ENCODE measurements at places on chromosomes 7 and 10. TPM values are rescaled to one million over a fixed set of nuclear protein-coding genes. Genes with fewer than 3 reads are reported as not detected.

- H3K27me3 ChIP-seq, result no peaks in the 10 kb centered on the region
- H3K36me3 ChIP-seq, result no peaks in the 10 kb centered on the region
- DNase-seq, result peak; percentile 89
Observed at GRCh38 chr10:12348870-12349628, at the start of gene CAMK1D. CAMK1D (plus strand) TSS chr10:12349547.

GRCh38 chr7:45082831-45083331 is 5.9 kb downstream of the NACAD start:
- H3K36me3 ChIP-seq, result no peaks in the 10 kb centered on the region
- no peak overlapping the region for H3K27ac ChIP-seq
- no peaks in the 10 kb centered on the region for H3K27me3 ChIP-seq
- no peak overlapping the region for H3K4me3 ChIP-seq
- DNase-seq, result no peak

- no peak overlapping the region for H3K27ac ChIP-seq
- H3K4me3 ChIP-seq, result no peak overlapping the region
- H3K27me3 ChIP-seq, result peaks cover 5% of the 10 kb centered on the region
- DNase-seq, result no peak
Observed at GRCh38 chr7:112143582-112143981, 62.6 kb downstream of the DOCK4 start.

SSC4D gene
- not detected for total RNA-seq

ADIRF gene
- not detected for total RNA-seq

DNA sequence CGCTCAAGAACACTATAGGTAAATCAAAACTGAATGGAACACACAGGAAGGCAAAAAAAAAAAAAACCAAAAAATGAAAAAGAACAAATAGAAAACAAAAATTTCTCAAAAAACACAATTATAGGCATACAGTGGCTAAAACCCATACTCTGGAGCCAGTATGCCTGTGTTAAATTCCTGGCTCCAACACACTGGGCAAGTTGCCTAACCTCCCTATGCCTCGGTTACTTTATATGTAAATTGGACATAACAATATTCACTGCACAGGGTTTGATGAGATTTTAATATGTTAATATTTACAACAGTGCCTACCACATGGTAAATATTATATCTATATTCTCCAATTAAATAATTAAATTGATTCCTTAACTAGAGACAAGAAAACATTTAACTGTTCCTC is 217.1 kb downstream of the HTR7 start:
- no peaks in the 10 kb centered on the region for H3K36me3 ChIP-seq
- H3K27me3 ChIP-seq, result no peaks in the 10 kb centered on the region
- no peak for DNase-seq
- no peak overlapping the region for H3K27ac ChIP-seq
- H3K4me1 ChIP-seq, result no peaks in the 10 kb centered on the region
- no peak overlapping the region for H3K4me3 ChIP-seq

SPRN gene
- not detected for total RNA-seq

CALHM1 gene
- not detected for total RNA-seq

DNA sequence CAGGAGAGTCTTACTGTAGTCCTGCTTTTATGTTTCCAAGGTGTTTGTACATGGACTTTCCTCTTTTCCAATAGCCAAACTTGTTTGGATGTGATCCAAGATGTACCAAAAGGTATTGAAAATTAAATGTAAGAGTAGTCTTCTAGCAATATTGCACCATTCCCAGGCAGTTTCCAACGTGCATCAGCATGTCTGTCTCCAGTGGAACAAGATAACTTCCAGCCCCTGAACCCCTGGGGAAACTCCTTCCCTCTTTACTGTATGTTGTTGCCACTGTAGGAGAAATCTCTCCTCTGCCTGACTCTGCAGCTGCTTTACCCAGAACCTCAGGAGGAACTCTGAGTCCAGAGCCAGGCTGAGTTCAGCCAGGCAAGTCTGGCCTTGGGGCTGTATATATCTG is 18.5 kb downstream of the ARMC10 start:
- H3K4me1 ChIP-seq, result no peaks in the 10 kb centered on the region
- no peak for DNase-seq
- peaks cover 21% of the 10 kb centered on the region for H3K36me3 ChIP-seq
- no peak overlapping the region for H3K4me3 ChIP-seq
- H3K27ac ChIP-seq, result no peak overlapping the region
- H3K27me3 ChIP-seq, result no peaks in the 10 kb centered on the region

DNA sequence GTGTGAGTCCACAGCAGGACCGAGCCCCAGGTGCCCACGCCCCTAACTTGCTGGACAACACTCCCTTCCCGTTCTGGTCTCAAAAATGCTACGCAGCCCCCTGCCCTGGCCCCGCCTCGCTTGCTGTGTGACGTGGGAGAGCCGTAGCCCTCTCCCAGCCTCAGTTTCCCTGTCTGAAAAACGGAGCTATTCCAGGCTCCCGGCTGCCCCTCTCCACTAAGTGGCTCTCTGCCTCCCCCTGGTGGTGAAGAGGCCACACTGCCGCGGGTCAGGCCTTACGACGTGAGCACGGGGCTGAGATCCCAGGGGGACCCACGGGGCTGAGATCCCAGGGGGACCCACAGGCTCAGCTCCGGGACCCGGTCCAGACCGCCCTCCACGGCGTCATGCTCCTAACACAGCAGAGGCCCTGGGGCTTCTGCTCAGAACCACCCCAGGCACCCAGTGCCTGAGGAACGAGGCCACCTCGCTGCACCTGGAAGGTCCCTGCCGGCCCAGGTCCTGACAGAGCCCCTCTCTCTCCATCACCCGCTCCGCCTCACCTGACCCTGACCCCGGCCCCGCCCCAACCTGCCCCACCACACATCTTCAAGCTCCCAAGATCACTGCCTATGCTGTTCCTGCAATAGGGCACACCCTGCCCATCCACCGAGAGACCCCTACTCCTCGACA is 26.7 kb downstream of the MICALL2 start:
- no peak overlapping the region for H3K4me3 ChIP-seq
- DNase-seq, result peak; percentile 73
- H3K27ac ChIP-seq, result no peak overlapping the region

WNT8B gene
- total RNA-seq, result not detected

GRCh38 chr7:7869036-7869435 is 99.6 kb upstream of the GLCCI1 start:
- no peak for DNase-seq
- peaks cover 8% of the 10 kb centered on the region for H3K36me3 ChIP-seq
- H3K27ac ChIP-seq, result no peak overlapping the region
- H3K4me3 ChIP-seq, result no peak overlapping the region
- H3K4me1 ChIP-seq, result no peaks in the 10 kb centered on the region
- H3K27me3 ChIP-seq, result no peaks in the 10 kb centered on the region

DNA sequence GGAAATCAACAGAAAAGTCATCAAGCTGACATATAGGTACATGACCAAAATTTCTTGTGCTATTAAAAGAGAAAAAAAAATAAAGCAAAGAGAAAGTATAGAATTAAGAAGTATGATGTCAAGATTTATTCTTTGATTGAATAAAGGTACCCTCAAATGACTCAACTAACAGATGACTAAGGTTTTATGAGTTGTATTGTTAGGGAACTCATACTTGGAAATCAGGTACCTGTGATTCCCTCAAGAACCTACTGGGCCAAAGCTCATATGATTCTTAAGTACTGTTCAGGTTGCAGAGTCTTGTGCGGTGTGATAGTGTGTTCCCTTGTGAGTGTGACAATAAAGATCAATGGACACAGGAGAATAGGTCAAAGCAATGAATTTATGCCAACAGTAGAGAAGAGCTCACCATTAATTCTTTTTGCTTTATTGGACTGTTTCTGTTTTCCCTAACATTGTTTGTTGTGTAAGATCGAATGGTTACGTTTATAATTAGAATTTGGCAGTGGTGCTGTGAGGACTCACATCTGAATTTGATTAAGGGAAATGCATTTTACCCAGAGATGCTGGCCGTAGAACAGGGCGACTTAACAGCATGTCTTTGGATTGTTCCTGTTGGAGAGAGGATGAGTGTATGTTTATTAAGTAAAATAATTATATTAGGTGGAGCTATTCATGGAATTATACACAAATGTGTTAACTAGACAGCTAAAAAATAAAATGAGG is 293.2 kb upstream of the SEMA3D start:
- H3K4me1 ChIP-seq, result no peaks in the 10 kb centered on the region
- no peaks in the 10 kb centered on the region for H3K27me3 ChIP-seq
- no peak overlapping the region for H3K4me3 ChIP-seq
- no peak for DNase-seq
- no peaks in the 10 kb centered on the region for H3K36me3 ChIP-seq

DNA sequence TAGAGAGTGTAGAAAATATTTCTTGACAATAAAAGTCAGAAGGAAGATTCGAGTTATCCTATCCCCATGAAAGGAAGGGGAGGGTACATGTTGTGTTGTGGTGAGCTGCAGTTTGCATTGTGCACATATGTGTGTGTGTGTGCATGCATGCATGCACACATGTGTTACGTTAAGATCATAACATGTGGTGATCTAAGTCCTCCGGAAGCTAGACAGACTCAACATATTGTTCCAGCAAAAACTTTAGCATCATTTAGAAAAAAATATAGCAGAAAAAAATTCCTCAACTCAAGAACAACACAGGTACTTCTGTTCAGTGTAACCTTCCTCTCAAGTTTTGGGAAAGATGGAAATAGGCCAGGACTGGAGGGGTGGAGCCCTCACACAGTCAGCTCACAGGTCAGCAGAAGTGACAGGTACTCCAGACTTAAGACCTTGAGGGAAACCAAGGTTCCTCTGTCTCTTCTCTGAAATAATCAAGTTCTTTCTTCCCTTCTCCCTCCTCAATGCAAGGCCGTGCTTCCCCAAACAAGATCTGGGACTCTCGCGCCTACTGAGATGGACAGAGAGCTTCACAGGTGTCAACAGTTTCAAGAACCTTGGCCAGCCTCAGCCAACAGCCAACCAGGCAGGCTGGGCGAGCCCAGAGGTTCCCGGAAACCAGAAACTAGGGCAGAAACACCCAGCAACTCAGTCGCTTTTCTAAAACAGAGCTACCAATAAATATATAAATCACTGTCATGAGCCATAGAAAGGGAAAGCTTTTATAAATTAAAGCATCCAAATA is 205.2 kb downstream of the FAM107B start:
- H3K36me3 ChIP-seq, result peaks cover 21% of the 10 kb centered on the region
- H3K27me3 ChIP-seq, result no peaks in the 10 kb centered on the region
- peak overlapping the region; percentile 99 for H3K27ac ChIP-seq
- peak overlapping the region; percentile 98 for H3K4me3 ChIP-seq
- H3K4me1 ChIP-seq, result peaks cover 91% of the 10 kb centered on the region

MOGAT3 gene
- total RNA-seq, result not detected

ZDHHC16 gene
- total RNA-seq, result 28.1 TPM

DNA sequence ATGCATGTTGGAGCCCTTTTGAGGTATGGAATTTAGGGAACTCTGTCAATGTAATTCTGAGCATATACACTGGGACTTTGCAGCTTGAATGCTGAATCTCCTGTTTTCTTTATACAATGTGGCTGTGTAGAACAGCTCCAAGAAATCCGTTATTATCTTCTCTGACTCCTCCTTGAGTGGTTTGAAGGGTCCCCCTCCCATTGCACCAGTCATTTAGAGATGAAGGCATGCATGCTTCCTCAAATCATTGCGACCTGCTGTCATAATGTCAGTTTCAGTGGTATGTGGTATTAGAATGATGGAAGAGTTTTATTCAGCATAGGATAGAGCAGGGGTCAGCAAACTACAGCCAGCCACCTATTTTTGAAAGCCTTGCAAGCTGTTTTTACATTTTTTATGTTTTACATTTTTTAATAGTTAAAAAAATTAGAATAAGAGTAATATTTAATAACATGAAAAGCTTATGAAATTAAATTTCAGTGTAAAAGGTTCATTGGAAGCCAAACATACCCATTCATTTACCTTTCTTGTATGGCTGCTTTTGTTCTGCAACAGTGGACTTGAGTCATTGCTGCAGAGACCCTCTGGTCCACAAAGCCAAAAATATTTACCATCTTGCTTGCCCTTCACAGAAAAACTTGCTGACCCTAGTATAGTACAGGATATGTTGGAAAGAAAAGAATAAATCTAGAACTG is 8.1 kb downstream of the STK17A start:
- DNase-seq, result no peak
- H3K4me3 ChIP-seq, result peak overlapping the region; percentile 70

GRCh38 chr10:100370714-100371481 is 23.9 kb downstream of the SCD start:
- peak overlapping the region; percentile 69 for H3K4me3 ChIP-seq
- H3K27me3 ChIP-seq, result no peaks in the 10 kb centered on the region
- H3K36me3 ChIP-seq, result no peaks in the 10 kb centered on the region
- peak; percentile 57 for DNase-seq

RBP3 gene
- total RNA-seq, result not detected

DNA sequence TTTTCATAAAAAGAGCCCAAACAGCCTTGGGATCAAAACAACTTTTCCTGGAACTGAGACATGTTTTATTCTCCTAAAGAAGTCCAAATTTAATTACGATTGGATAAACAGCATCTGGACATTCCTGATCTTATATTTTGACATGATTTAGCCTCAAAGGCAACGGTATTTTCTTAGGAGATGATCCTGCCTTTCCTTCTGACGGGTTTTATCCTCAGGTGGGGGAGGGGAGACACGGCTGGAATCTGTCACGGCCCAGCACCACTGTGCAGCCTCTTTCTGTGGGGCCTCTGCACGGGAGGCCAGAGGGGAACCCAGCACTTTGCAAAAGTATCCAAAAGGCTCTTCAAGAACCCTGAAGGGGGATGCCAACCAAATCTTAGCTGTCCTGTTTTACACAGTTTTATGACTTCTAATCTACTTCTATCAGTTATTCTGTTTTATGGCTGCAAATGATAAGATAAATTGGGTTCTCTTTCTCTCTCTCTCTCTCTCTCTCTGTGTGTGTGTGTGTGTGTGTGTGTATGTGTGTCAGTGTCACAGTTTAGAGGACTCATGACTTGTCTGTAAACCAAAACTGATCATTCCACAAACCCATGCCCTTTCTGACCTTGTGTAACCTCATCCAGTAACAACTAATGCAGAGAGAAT is 321.1 kb upstream of the NPVF start:
- DNase-seq, result no peak
- no peak overlapping the region for H3K4me3 ChIP-seq
- no peaks in the 10 kb centered on the region for H3K36me3 ChIP-seq
- no peak overlapping the region for H3K27ac ChIP-seq
- H3K27me3 ChIP-seq, result peaks cover 21% of the 10 kb centered on the region

- H3K36me3 ChIP-seq, result no peaks in the 10 kb centered on the region
- H3K4me1 ChIP-seq, result peaks cover 5% of the 10 kb centered on the region
- peaks cover 3% of the 10 kb centered on the region for H3K27me3 ChIP-seq
- H3K27ac ChIP-seq, result no peak overlapping the region
Observed at GRCh38 chr10:79396520-79396919, 48.9 kb downstream of the ZCCHC24 start.

GRCh38 chr7:108347616-108348015 is 108.6 kb downstream of the NRCAM start:
- H3K36me3 ChIP-seq, result peaks cover 28% of the 10 kb centered on the region
- no peak for DNase-seq
- no peak overlapping the region for H3K27ac ChIP-seq
- no peak overlapping the region for H3K4me3 ChIP-seq
- H3K4me1 ChIP-seq, result no peaks in the 10 kb centered on the region
- H3K27me3 ChIP-seq, result no peaks in the 10 kb centered on the region

NSUN5 gene
- total RNA-seq, result 69.8 TPM

TAS2R5 gene
- 3.6 TPM for total RNA-seq

- H3K36me3 ChIP-seq, result no peaks in the 10 kb centered on the region
- H3K4me1 ChIP-seq, result no peaks in the 10 kb centered on the region
Observed at GRCh38 chr10:93514521-93514920, 18.1 kb downstream of the CEP55 start.

All from naive thymus-derived CD8-positive, alpha-beta T cell (primary cell).